ENCODE measurements at places on chromosomes 13 and 19.

DNA sequence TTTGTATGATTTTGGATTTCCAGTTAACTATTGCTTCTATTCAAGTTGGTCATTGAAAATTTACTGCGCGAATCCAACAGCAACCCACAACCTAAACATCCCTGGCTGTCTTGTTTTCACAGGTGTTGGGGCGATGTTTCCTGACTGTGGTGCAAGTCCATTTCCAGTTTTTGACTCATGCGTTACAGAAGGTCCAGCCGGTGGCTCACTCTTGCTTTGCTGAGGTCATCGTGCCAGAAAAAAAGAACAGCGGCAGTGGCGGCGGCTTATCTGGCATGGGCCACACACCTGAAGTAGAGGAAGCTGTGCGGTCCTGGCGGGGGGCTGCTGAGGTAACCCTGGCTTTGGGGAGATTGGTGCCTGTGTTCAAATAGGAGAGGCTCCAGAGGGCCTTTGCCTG is 45.2 kb upstream of the GPI start:
- no peak for DNase-seq

- DNase-seq: no peak
Observed at GRCh38 chr19:33192010-33192409, 2.1 kb upstream of the LRP3 start.

- no peak for DNase-seq
Observed at GRCh38 chr19:2744113-2744512, 4.3 kb upstream of the SLC39A3 start.

DNA sequence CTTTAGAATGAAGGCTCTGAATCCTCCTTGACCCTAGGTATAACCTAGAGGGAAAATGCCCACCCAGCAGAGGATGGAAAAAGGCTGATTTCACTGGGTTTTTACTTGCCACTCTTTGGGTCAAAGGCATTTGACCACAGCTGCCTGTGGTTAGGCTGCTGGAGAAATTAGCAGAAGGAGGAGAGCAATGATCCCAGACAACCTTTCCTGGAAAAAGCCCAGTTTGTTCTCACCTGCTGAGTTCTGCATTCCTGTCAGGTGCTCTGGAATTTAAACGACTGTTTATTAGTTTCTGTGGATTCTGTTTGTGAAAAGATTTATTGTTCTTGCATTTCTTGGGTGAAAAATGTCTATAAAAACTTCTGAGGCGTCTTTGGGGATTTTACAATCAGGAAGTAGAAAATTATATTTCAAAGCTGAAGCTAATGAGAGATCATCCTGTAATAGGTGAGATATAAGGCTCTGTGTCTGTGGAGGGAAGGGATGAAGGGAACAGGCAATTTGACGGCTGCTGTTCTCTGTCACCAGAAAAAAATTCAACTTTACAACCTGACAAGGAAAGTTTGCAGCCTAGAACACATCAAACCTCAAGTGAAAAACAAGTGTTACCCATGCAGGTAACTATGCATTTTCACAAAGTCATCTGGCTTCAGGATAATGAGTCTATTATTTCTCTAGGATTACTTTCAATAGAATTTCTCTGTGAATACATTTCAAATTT is 519.7 kb downstream of the DIAPH3 start:
- no peak for DNase-seq

DNA sequence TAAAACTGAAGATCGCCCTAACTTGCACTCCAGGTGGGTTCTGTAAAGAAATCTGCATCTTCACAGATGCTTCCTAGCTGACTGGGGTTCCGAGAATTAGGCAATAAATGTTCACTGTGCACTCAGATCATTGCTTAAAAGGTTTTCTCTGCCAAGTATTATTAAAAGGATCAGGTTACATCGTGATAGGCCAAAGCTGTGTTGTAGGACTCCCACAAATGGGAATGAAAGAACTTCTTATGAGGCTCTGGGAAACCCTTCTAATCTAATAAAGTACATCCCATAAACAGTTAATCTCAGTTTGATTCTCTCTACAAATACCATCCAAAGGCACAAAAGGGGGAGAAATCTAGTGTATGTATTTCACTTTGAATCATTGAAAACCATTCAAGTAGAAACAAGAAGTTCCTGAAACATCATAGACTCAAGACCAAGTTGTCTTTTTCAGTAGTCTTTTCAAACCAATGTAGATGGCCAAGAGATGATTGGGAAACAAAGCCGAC is 7.1 kb upstream of the POU4F1 start:
- no peak for DNase-seq

- DNase-seq: no peak
Observed at GRCh38 chr19:30091456-30091855, 149.4 kb downstream of the URI1 start.

GRCh38 chr19:19477705-19478383 is 37.5 kb downstream of the TSSK6 start:
- no peak for DNase-seq

DNA sequence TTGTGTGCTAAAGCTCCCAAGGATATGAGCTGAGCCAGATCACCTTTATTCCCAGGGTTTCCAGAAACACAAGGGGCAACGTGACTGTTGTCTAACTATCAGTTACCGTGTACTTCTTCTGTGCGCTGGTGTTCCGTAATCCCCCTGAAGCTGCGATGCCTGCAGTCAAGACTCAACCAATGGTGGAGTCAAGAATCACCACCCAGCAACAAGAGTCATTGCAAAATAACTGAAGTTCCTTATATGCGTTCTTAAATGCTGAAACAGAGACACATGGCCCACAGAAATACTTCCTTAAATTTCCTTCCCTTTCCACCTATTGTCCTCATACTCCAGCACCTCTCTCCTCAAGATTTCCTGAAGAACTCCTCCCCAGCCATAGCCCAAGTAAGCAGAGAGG is 200.2 kb downstream of the KATNAL1 start:
- DNase-seq: no peak

DNA sequence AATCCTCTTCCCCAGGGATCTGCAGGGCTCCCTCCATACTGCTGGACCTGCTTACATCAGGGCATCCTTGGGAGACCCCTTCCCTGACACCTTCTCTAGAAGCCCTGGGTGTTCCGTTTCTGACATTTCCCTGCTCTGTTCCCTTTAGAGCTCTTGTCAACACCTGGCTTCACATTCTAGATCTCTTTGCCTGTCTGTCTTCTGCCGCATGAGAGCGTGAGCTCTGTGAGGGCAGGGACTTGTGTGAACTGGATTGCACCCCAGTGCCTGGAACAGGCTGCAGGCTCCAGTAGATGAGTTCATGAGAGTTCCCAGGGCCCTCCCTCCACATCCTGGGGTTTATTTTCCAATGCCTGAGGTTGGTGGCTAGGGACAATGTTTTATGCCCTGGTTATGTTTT is 651 bp downstream of the CEACAM7 start:
- DNase-seq: no peak

- DNase-seq: no peak
Observed at GRCh38 chr13:48944221-48944620, 31.5 kb upstream of the FNDC3A start.

DNA sequence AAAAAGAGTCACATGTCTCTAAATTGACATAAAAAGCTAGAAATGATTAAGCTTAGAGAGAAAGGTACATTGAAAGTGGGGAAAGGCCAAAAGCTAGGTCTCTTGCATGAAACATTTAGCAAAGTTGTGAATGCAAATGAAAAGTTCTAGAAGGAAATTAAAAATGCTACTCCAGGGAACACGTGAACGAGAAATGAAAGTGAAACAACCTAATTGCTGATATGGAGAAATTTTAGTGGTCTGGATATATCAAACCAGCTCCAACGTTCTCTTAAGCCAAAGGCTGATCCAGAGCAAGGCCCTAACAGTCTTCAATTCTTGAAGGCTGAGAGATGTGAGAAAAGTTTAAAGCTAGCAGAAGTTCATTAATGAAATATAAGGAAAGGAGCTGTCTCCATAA is 419.8 kb downstream of the SLITRK6 start:
- DNase-seq: no peak

GRCh38 chr19:8529369-8530006 is 15.5 kb upstream of the ZNF414 start:
- DNase-seq: no peak

GRCh38 chr13:113272701-113273181 is 24.3 kb upstream of the LAMP1 start:
- no peak for DNase-seq

Data from ureter (tissue), 1 donor.